ENCODE measurements at places on chromosomes 7 and 10.

GRCh38 chr7:818031-818699 is 14.1 kb upstream of the SUN1 start:
- DNase-seq = peak; percentile 47

GRCh38 chr7:150324373-150324961 is 1.1 kb upstream of the ACTR3C start:
- peak; percentile 6 for DNase-seq

DNA sequence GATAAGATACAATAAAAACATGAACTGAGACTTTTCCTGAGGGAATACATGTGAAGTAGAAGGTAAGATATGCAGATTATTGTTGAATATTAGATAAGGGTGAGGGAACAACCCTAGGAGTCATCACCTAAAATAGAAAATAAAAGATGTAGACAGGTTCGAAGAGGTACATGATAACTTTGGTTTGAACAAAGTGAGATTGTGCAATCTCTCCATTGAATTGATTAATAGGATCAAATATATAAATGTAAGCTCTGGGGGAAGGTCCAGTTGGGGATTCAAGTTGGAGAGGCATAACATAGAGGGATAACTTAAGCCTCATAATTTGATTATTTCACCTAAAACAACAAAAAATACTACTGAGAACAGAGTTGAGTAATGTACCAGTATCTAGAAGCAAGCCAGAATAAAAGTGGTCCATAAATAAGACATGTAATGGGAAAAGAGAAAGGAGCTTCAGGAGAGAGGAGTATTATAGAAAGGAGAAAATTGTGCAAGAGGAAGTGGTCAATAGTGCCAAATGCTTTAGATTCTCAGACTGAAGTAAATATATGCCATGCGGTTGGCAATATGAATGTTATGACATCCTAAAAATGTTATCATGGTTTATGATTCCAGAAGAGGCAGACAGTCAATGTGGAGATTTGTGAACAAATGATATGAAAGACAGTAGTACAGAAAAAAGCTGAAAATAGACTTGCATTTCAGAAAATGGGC is 282.3 kb upstream of the CHRM2 start:
- DNase-seq = no peak

DNA sequence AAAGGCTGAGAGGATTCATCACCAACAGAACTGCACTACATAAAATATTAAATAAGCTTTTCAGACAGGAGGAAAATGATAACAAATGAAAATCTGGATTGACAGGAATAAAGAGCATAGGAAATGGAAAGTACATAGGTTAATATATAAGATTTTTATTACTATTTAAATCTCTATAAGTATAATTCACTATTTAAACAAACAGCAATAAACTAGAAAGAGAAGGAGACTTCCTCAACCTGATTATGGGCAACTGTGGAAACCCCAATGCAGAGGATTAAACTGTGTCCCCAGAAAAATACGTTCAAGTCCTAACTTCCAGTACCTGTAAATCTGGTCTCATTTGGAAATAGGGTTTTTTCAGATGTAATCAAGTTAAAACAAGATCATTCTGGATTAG is 14.8 kb upstream of the ASL start:
- no peak for DNase-seq

- DNase-seq = peak; percentile 80
Measured at GRCh38 chr7:106009503-106010226, 46.6 kb downstream of the CDHR3 start.

GRCh38 chr10:31347705-31348104 is 28.7 kb downstream of the ZEB1 start:
- no peak for DNase-seq

DNA sequence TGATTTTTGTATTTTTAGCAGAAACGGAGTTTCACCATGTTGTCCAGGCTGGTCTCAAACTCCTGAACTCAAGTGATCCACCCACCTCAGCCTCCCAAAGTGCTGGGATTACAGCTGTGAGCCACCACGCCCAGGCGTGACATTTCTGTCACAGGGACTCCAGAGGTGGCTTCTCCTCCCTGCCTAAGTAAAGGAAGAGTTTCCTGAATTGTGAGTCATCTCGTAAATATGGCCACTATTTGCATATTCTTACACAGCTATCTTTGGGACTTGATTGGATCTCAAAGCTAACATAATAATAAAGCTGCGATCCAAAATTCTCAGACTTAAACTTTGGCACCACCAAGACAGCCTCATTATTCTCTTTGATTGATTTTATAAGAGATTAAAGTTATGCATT is 50.1 kb downstream of the ADARB2 start:
- no peak for DNase-seq

GRCh38 chr10:24104895-24105294 is 104.0 kb upstream of the KIAA1217 start:
- DNase-seq = no peak

DNA sequence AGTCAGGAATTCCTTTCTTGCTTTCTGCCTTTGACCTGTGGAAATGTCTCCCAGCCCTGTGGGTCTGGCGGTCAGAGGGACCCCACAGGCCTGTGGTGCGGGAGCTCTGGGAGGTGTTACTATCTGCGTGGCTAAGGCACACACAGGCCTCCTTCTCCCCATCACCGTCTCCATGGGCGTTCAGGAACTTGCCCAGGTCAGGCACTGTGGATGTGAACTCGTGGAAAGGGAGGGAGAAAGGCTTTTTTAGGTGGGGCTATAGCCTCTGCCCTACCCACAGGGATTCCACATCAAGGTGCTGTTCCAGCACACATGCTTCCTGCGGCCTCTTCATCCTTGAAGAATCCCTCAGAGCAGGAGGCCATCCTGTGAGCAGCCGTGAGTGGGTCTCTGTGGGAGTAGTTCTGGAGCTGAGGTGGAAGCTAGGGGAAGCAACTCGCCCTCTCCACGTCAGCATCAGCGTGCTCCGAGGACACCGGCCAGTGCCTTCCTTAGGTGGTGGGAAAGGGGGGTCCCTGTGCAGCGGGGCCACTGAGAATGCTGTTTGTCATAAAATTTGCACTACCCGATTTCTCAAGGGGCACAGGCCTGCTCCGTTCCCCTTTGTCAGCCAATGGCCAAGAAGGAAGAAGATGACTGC is 7.5 kb upstream of the ATP6V0E2 start:
- DNase-seq = no peak

GRCh38 chr7:28587211-28587610 is 174.9 kb downstream of the CREB5 start:
- DNase-seq = no peak

- DNase-seq = no peak
Measured at GRCh38 chr7:130850956-130851355, 116.9 kb upstream of the KLF14 start.

DNA sequence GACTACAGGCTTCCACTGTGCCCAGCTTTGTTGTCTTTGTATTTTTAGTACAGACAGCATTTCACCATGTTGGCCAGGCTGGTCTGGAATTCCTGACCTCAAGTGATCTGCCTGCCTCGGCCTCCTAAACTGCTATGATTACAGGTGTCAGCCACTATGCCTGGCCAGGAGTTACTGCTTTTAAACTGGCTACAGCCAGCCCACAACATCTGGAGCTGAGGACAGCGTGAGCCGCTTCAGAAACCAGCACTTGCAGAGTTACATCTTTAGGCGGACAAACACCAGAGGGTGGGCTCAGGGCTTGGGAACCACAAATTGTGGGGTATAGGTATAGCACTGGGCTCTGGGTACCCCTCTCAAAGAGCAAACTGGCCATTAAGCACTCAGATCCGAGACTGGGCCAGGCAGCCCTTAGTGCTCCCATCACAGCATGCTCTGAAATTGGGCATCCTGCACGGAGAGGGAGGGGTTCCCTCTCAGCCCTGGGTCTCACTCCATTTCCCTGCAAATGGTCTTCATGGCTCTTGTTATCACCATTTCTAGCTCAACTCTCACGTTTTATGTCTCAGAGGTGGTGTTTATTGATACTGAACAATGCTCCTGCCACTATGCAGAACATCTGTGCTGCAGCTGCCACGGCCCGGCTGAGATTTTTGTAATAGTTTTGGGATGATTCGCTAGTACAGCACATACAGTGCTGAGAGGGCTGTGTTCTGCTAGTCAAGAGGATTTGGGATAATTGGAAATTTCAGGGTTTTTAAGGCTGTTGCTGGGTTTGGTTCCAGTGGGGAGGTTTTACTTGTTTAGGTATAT is 146.4 kb upstream of the LYZL2 start:
- no peak for DNase-seq

DNA sequence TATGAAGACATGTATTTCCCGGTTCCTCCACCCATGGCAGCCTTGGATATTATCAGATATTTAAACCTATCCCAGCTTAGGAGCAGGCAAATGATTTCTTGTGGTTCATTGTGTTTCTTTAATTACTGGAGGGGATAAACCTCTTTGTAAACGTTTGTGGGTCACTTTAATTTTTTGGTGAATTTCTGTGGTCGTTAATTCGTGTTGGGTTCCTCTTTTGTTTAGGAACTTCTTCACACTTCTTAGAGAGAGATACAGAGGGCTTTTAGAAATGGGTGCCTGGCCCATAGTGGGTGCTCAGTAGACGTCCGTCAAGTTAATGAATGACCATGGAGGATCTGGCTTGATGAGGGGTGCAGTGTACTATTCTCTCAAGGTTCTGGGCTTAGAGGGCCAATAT is 27.2 kb upstream of the NUB1 start:
- DNase-seq = no peak

DNA sequence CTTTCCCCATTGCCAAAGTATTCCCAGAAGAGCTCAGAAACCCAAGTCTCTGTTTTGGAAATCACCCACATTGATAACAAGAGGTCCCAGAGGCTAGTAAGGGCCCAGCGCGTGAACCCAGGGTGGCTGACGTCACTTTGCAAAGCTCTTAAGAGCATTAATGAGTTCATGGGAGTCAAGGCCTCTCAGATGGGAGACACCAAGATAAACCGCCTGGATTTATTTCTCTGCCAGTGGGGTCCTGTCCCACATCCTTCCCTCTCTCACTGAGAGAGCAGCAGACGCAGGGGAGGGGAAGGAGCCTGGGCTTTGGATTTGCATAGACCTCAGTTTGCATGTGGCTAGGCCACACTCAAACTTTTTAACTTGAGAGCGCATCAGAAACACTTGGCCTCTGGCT is 184.8 kb upstream of the PDE1C start:
- no peak for DNase-seq

- no peak for DNase-seq
Measured at GRCh38 chr7:41769162-41769561, 66.3 kb upstream of the INHBA start.

DNA sequence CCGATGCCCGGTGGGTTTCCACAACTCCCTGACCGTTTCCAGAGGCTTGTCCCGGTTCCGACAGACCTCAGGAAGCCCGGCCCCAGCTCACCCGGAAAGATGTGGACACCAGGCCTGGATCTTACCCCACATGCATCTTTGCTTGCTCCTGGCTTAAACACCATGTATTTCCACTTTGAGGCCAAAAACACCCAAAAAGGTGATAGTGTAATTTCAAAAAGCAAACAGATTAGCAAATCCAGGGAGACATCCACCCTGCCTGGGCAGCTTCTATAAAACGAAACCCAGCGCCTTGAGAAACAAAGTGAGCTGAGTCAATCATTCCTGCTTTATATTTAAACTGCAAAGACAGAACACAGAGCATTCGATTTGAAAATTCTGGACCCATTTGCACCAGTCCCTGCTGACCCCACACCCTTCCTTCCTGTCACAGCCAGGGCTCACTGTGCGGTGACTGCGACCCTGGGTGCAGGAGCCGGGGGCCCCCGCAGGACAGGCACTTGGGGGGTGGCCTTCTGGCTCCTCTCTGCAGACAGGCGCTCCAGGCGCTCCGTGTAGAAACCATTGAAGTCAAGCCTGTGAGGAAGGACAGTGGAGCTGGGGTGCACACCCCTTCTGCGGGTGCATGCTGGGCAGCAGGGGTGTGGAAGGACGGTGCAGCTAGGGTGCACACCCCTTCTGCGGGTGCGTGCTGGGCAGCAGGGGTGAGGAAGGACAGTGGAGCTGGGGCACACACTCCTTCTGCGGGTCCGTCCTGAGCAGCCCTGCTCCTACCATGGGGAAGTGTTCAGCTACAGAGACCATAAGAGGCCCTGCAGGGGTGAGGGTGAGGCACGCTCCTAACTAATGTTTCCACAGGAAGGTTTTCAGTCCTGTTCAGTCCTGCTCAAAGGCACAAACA is 2.9 kb upstream of the ADAM8 start:
- no peak for DNase-seq

GRCh38 chr10:71531485-71532446 is 135.0 kb downstream of the CDH23 start:
- no peak for DNase-seq

- no peak for DNase-seq
Measured at GRCh38 chr7:137453356-137453755, 109.8 kb upstream of the PTN start.

DNA sequence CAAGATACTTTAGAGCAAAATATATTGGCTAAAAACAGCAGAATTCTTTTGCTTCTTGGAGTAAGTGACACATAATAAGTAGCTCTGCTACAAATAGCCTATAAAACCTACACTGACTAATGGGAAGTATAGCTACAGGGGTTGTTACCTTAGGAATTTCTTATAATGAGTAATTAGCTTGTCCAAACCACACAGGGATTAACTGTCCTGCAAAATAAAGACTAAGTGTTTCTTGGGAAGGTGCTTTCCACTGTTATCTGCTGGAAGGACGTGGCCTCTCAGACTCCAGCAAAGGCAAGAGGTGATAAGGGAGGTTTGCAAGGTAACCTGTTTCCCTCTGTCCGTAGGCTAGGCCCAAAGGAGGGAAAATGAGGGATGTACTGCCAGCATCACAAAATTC is 302.4 kb downstream of the DOCK4 start:
- no peak for DNase-seq

- DNase-seq = peak; percentile 92
Measured at GRCh38 chr7:36546331-36546730, 156.7 kb downstream of the ANLN start.

- DNase-seq = peak; percentile 47
Measured at GRCh38 chr7:23058408-23059096, 44.6 kb upstream of the HYCC1 start.

DNA sequence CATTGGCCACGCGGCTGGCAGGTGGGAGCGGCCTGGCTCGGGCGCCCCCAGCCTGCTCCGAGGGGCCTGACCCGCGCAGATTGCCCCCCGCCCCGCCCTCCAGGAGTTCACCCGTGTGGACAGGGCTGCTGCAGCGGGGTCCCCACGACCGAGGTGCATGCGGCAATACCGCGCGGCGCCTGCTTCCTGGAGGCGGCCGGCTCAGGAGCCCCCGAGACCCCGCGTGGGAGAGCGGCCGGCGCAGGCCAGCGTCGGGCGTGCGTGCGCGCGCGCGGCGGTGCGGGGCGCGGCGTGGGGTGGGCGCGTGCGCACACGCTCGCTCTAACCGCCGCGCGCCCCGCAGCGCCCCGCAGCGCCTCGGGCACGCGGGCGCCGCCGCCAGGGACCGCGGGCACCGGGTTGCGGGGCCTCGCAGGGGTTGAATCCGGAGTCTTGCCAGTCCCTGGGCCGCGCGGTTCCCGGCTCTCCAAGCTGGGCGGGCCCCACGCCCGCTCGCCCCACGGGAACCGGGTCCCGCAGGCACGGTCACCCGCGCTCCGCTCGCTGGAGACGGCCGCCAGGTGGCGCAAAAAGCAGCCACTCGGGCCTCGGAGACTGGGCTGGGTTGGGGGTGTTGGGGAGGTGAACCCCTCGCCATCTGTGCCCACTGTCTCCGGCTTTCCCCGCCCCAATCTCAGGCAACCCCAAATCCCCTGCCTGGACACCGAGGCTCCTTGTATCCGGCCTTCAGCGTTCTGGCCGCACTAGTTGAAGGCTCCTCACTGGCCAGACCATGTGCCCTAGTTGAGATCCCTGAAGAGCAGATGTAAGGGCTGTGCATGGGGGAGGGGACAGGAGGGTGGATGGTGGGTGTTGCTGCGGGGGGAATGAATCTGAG is 1.3 kb upstream of the ACHE start:
- no peak for DNase-seq

- no peak for DNase-seq
Measured at GRCh38 chr7:111863269-111863668, 301.0 kb upstream of the IMMP2L start.
